Activated CD4-positive, alpha-beta memory T cell treated with anti-CD3 and anti-CD28 coated beads for 36 hours (primary cell): ENCODE measurements at places on chromosomes 2 and 18.

DNA sequence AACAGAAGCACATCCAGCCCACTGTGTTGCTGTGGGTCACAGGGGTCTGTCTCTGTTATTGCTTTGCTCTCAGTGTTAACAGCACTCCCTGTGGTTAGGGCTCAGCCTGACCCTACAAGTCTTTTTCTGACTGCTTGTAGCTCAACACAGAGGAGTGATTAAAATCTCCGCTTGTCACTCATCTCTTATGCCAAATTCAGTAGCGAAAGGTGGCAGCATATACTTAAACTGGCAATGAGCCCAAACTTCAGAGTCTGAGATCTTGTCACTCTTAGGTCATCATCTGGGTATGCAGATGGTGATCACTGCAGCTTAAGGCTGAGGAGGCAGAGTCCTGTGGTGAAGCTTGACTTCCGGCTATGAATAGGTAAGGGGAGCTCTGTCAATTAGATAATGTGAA, 63.3 kb upstream of the CSRNP3 start:
- DNase-seq = no peak

- no peak for DNase-seq
These were observed 82.6 kb downstream of the SP100 start for GRCh38 chr2:230498506-230499107.

- no peak for DNase-seq
These were observed 133.5 kb downstream of the RPIA start for GRCh38 chr2:88824951-88825350.

- DNase-seq = no peak
These were observed 5.0 kb downstream of the ARID5A start for GRCh38 chr2:96541398-96542152.

DNA sequence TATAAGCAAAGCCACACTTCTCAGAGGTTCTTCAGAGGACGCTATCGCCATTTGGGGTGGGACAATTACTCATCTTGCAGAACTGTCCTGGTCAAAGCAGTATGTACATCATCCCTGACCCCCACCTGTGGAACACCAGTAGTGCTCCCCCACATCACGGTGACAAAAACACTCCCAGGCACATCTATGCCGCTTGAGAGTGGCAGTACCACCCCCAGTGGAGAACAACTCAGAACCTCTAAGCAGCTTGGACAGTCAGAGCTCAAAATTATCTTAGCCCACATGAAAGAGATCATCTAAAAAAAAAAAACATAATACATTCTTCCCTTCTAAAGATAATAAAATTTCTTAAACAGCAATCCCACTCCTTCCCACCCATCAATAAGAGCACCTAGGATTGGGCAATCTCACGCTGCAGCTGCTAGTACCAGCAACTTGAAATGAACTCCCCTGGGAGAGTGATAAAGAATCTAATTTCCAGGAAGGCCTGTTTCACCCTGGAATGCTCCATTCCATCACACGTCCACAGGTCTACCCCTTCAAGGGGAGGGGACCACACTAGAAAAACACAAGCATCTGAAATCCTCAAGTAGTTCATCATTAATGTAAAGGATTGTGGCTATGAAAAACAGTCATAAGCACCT, 31.7 kb downstream of the LRP2 start:
- no peak for DNase-seq

DNA sequence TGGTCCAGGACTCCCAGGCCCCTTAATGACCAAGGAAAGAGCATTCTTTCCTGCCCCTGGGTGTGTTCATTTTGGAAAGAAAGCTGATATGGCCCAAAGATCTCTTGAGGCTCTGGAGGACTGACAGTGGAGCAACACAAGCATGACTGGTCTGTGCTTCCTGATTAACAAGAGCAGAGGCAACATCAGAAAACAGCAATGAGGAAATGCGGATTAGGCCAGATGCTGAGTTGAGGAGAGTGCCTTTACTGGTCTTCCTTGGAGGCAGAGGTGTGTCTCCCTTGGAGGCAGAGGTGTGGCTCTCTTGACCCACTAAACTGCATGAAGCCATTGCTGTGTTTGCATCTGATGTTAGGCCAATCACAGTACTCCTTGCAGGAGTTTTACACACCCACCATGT, 19.9 kb downstream of the IL36B start:
- no peak for DNase-seq

DNA sequence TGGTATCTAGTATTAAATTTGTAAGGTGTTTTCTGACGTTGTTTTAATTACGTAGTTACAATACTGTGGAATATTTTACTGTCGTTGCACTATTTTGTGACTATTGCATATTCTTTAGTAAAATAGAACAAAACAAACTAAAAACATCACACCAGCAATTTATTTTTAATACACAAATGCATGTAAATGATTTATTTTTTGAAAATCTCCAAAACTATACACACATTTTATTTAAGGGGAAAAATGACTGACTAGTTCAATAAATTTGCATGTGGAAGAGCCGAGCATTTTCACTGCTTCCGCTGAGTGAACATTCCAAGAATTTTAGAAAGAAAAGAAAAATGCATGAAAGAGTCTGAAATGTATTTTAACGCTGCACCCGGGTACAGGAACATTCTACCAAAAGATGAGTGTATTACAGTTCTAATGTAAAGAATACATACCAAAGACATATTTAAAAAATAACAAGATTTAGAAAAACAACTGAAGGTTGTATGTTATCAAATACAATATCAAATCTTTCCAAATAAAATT, 257.7 kb downstream of the MEIS1 start:
- DNase-seq = no peak

- DNase-seq = no peak
These were observed 4.8 kb upstream of the ZNF532 start for GRCh38 chr18:58859907-58860306.

- no peak for DNase-seq
These were observed 204.1 kb downstream of the CELF4 start for GRCh38 chr18:37361335-37362157.

DNA sequence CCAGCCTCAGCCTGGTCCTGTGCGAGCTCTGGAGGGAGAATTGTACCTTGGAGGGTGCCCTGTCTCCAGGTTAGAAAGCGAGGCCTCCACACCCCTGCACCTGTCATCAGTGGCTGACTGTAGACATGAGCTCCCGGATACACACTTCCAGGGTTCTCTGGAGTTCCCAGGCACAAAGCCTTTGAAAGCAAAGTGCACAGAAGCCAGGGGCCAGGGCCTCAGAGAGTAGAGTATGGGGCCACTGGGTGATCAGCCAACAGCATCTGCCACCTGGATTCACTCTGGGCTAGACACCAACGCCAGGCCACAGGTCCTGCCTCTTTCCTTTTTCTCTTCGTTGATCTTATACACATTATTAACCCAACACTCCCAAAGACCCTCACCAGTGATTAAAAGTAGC, 239.4 kb upstream of the HDAC4 start:
- no peak for DNase-seq

GRCh38 chr2:152532241-152532640, 185.0 kb downstream of the PRPF40A start:
- DNase-seq = no peak

DNA sequence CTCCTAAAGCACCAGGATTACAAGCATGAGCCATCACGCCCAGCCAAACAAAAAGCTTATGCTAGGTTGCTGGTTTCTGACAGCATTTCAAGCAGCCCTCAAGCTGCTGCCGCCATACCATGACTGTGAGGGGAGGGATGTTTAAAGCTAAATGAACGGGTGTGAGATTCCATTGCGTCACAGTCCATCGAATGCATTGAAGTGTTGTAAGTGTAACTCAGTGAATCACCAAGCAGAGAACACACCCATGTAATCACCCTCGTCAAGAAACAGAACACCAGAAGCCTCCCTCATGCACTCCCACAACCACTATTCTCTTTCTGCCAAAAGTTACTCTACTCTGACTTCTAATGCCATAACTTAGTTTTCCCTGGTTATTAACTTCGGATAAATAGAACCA, 32.8 kb upstream of the MC5R start:
- DNase-seq = no peak

- no peak for DNase-seq
These were observed at the start of gene CRACDL for GRCh38 chr2:98935777-98936352. Gene CRACDL, minus strand, starts transcription at chr2:98936225. Its CDS starts 89,425 bp downstream, at chr2:98846800.

GRCh38 chr2:107437265-107437664, 389.4 kb upstream of the RGPD4 start:
- no peak for DNase-seq

DNA sequence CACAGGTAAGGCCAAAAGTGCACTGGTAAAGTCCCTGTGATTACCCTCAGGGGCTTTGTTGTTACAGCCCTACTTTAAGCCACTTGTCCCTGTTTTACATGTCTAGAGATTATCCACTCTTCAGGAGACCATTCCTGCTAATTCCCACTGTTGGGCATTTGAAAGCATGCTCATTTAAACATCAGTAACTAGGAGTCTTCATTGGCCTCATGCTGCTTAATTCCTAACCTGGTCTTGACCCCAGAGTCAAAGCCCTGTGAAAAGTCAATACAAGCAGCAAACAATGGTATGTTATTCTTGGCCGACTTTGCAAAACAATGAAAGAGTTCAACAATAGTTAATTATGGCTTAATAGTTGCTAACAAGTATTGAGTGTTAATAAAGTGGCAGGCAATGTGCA, 23.2 kb downstream of the AFF3 start:
- no peak for DNase-seq

- DNase-seq = no peak
These were observed 963 bp downstream of the ERFE start for GRCh38 chr2:238159661-238160205.

DNA sequence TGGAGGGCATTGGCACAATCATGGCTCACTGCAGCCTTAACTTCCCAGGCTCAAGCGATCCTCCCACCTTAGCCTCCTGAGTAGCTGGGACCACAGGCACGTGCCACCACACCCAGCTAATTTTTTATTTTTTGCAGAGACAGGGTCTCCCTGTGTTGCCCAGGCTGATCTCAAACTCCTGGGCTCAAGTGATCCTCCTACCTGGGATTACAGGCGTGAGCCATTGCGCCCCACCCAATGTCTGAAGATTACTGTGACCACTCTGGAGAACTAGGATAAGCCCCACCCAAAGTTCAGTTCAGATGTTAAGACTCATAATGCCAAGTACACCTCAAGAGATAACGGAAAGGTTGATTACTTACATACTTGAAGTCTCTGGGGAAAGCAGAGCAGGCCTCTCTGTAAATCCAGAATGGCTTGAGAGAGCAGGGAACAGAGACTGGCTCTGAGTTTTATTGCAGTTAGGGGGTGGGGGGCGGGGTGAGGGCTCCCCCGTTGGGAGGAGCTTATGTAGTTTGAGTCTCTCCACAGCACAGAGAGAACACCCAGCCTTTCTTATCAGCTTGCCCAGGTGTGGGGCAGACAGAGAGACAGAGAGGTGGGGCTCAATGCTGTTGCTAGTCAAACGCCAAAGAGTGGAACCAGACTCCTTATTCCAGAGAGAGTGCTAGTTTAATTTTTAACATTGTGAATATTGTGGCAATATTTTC, 26.5 kb upstream of the ERICH2 start:
- DNase-seq = no peak

DNA sequence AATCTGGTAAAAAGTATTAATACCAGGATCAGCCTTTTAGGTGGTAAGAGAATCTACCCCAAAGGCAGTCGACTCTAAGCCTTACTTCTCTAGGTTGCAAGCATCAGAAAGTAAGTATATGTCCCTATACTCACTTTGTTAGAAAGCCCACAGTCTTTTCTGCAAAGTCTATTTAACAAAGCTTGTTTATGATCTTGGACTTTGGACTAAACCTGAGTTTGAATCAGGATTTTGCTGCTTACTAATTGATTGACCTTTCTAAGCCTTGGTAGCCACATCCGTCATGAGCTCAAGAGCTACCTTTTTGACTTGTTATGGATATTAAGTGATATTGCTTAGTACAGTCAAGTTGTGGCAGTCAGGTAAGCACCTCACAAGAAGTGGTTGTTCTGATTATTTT, 18.4 kb downstream of the FMNL2 start:
- DNase-seq = no peak

DNA sequence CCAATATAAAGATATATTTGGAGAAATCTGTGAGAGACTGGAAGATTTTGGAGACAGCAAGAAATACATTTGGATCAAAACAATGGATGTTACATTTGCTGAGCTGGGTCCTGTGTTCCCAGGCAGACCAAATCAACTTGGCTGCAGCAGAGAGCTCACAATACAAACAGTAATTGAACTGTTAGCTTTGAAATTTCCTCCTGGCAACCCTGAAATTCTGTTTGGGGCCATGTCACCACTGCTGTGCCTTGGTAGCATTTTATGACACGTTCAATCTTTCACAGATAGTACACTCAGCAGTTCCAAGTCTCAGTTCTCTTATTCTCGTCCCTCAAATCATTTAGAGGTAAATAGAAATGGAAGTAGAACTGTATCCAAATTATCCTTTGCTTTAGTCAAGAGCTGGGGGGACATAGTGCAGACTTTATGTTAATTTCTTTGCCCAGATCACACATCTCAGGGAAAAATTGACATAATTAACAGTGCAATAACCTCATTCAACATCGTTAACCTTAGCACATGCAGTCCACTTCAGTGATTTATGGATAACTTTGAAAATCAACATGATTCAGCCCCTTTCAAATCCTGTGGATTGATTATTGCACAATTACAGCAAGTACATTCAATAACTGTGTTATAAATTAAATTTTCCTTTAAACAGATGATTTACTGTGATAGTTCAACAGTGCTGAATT, 277.4 kb upstream of the MC4R start:
- DNase-seq = no peak

- peak; percentile 58 for DNase-seq
These were observed 31.9 kb upstream of the CREG2 start for GRCh38 chr2:101419096-101419663.

DNA sequence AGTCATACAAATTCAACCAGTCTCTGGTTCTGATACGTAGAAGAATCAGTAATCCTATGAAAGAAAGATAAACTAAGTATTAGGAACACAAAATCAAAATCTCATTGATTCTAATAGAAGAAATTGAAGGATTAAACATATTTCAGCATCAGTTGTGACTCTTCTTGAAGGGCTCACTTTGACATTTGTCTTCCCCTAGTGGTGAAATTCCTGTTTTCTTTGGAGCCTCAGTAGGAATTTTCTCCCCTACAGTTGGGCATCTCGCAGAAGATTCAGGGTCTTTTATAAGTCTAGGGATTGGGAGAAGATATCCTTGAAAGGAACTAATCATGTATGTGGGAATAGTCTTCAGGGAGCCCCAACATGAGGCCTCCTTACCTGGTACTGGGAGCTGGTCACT, 2.8 kb upstream of the CRYGB start:
- DNase-seq = no peak

DNA sequence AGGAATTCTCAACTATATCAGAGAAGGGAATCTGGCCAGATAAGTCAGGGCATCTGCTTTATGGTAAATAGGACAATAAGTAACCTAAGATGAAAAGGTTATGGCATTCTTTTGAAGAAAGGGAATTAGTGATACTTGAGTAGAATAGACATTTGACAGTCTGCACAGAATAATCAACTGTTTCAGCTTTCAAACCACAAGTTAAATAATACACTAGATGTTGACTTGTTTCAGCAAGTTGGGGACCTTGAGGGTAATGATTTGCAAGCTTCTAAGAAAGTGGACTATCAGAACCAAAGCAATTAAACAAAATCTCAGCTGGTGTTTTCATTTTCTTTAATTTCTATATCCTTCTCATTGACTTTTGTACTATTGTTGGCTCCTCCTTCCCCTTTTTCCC, 54.5 kb downstream of the SLC39A10 start:
- DNase-seq = no peak
